Mesangial cell (primary cell): ENCODE measurements at places on chromosomes 12 and 14. TPM values are rescaled to one million over a fixed set of nuclear protein-coding genes. Genes with fewer than 3 reads are reported as not detected.

TSPAN8 gene
- total RNA-seq, result 0.51 TPM in 1 of 2 replicates, not detected in the other

TRPV4 gene
- 1.8 and 4.1 TPM in 2 replicates for total RNA-seq

GPRC5A gene
- total RNA-seq, result 36.7 and 53.4 TPM in 2 replicates

DNAI7 gene
- 0.13 TPM in 1 of 2 replicates, not detected in the other for total RNA-seq

GSC gene
- total RNA-seq, result not detected in 2 replicates

TMEM263 gene
- 34.2 and 46.9 TPM in 2 replicates for total RNA-seq
